ENCODE measurements at places on chromosomes 7 and 10.

DNA sequence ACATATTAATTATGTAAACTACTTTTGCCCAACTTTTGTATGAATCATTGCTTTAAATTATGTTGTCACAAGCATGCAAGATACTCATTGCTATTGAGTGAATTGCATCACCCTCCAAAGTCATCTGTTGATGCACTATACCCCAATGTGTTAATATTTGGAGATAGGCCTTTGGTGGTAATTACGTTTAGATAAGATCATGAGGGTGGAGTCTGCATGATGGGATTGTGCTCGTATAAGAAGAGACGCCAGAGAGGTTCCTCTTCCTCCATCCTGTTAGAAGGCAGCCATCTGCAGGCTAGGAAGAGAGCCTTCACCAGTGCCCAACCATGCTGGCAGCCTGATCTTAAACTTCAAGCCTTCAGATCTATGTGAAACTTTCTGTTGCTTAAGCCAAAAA, 95.3 kb upstream of the MAGI2 start:
- DNase-seq: no peak

GRCh38 chr10:49009199-49009979, 69.7 kb upstream of the LRRC18 start:
- DNase-seq: peak; percentile 22

DNA sequence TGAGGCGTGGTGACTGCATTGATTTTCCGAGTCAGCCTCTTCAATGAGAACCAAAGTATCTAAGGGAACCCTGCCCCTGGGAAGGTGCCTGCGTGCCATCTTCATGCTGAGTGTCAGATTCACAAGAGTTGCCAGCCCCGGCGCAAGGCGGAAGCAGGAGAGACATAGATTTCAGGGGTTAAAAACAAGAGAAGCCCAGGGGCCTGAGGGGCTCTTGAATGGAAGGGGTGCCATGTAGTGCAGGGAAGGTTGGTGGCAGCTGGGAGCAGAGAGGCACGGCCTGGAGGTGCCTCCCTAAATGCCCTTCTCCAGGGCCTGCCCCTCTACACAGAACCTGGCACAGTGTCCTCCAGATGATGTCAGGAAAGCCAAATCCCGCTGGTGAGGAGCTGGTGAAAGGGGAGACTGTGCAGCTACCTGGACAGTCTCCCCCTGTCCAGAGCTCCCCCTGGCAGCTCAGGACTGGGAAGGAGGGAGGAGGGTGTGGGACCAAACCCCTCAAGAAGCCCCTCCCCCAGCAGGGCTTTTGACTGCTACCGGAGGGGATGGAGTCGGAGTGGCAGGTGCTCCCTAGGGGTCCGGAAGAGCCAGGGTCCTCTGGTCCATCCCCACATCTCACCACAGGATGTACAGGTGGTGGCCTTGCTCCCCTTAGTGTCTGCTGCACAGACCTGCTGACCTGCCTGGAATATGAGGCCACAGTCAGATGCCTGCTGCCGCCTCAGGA, 137.9 kb downstream of the TCERG1L start:
- DNase-seq: no peak

DNA sequence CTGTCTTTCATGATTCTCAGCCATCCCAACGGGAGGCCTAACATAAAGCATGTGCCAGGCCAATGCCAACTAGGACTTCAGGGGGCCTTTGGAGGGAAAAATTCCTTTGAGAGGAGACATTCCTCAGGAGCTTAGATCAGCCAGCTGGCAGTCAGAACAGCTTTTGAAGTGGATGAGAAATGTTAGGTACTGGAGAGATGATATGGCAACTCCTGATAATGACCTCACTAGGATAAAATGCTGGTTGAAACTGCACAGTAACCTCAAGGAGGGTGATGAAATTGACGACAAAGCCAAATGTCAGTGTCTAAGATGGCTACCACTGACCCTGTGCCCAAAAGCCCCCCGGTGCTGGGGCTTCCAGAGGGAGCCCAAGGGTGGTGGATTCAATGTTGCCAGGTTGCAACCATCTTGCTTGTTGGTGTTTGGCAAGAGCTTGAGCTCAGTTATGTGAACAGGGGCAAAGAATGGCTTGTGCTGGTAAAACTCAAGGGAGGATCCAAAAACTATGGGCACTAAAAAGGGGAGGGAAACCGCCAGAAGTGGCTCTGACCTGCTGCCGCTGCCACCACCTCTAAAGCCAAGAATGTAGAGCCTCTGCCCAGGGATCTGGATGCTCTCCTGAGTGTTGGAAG, 121.2 kb downstream of the UBE2H start:
- DNase-seq: peak; percentile 85

GRCh38 chr10:123792248-123792978, 99.2 kb downstream of the CPXM2 start:
- peak; percentile 42 for DNase-seq

GRCh38 chr7:27746978-27747377, 7.0 kb downstream of the TAX1BP1 start:
- DNase-seq: no peak

- no peak for DNase-seq
These were observed 5.9 kb downstream of the PIK3CG start for GRCh38 chr7:106870983-106871410.

GRCh38 chr7:27419581-27420177, 177.1 kb downstream of the EVX1 start:
- DNase-seq: no peak

DNA sequence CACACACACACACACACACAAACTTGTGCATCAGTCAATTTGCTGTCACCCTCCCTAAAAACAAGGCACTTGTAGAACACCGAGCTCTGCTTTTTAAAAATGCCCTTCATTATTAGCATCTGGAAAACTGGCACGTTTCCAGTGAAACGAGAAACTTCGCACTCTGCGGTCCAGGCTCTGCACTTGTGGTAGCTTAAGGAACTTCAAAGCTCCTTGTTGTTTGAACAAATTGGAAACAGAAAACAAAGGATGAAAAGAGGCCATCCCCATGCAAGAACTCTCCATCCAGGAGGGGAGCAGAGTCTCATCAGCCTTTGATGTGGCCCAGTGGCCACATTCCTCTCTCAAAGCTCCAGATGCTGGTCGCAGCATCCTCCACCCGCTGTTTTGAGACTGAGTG, 105.1 kb downstream of the C10orf90 start:
- no peak for DNase-seq

DNA sequence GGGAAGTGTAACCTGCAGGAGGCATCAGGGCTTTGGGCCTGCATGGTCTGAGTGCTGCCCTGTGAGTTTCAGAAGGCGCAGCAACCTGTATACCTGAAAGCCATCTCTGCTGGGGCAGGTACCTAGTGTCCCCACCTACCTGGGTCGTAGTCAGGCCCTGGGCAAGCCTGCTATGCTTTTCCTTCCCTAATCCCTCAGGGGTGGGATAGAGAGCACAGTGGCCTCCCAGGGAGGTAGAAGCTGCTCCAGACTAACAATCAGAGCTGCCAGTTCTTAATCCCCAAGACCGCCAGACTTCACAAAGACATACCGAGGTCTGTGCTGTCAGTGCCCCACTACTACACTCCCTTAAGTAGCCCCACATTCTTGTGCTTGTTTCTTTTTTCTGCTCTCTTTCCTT, 52.0 kb downstream of the PTEN start:
- DNase-seq: peak; percentile 54

GRCh38 chr10:93412801-93413200, 69.3 kb downstream of the MYOF start:
- DNase-seq: no peak

DNA sequence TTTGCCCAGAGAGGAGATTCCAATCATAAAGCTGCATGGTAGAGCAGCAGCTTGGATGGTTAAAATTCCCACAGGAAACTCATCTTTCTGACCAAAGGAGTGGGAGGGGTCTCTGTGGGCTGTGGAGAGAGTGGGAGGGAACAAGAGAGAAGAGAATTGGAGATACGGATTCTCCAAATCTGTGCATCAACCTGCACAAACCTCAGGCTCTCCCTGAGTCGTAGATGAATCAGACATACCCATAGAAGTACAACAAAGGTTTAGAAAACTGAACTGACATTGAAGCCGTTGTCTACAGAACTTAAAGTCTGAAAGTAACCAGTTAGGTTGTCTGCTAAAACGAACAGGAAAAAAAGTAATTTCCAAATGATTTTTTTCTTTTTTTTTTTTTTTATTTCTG, 41.9 kb downstream of the CYCS start:
- DNase-seq: no peak

DNA sequence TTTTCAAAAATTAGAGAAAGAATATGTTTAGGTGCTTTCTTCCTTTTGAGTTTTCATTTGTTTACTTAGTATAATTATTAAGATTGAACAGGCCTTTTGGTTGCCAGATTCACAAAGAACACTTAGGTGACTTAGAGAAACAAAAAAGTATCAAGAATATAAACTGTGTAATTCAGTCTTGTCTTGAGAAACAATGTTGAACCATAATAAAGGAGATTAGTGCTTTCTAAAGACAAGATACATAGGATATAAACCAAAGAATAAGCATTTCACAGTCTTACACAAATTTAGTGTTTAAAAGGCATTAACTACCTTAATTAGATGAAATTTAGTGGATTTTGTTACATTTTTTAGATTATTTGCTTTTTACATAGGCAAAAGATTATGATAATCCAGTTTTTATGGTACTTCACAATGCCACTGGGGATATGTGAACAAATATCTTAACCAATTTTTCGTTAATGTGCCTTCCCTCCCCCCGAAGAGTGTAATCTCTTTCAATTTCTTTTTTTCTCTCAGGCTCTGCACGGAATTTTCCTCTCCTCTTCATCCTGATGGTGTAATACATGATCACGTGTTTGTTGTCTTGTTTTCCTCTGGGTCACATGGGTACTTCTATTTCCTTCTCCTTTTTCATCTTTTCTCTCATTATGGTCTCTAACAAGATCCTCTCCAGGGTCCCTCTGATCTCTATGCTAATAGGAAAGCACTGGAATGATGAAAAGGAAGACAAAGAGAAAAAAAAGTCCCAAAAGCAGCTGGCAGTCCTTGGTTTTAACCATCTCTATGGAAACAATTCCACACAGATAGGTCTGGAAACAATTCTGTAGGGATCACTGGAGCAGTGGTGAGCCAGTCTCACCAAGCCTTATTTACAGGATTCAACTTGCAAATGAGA, 3.7 kb upstream of the HNRNPH3 start:
- no peak for DNase-seq

DNA sequence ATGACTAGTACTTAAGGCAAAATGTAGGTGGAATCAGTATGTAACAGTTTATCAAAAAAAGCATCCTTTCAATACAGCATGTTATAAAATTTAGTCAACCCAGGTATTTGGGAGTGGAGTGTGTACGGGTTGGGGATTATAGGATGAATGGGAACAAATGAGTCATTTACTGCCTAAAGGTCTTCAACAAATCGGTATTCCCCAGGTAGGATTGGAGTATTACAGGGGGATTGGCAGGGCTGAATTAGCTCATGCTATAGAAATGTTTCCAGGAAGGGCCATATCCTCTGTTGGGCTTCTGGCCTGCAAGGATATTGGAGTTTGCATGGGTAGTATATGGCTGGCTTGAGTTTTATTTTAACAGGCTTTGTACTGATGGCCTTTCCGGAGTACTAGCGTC, 723.7 kb downstream of the SORCS1 start:
- no peak for DNase-seq

- DNase-seq: no peak
These were observed 135.9 kb downstream of the PCDH15 start for GRCh38 chr10:54665095-54665494.

DNA sequence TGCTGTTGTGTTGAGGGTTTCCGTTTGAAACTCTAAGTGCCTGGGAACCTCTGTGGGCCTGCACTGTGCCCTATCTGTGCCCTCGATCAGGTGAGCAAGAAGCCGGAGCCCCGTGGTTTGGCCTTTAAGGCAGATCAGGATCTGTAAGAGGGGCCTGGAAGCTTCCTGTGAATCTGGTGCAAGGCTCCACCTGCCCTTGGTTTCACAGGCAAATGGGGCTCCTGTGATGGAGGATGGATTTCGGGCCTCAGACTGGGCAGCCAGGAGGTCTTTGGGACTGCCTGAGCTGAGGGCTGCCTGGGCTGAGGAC, 21.6 kb downstream of the SCART1 start:
- no peak for DNase-seq

DNA sequence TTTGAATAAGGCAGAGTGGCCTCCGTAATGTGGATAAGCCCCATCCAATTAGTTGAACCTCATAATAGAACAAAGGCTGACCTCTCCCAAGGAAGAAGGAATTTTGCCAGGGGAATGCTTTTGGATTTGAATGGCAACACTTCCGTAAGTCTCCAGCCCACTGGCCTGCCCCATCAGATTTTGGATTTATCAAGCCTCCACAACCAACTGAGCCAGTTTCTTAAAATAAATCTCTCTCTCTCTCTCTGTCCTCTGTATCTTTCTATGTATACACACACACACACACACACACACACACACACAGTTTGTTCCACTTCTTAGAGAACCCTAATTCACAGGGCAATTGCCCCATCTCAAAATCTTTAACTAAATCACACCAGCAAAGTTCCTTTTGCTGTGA, 100.9 kb upstream of the CAV2 start:
- DNase-seq: no peak

Measured in islet precursor cell (in vitro differentiated cells).